ENCODE measurements at places on chromosomes 2 and 18.
A peak's percentile ranks its signal among the peaks of the same experiment; 100 is the strongest.

DNA sequence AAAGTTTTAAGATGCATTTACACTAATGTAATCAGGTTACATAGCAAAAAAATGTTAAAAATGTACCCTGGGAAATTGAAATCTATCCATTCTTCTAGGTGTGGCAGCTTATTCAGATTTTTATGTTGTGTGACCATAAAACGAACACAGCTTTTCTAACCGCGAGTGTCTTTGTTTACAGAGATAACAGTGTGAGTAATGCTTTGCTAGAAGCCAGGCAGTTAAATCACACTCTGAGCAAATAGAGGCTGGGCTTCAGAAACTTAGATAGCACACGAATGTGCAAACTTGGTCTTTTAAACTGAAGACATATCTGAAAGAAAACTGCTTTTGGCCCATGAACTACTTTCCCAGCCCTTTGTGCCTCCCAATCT lies 116.1 kb downstream of the SPTBN1 start:
- DNase-seq: no peak
- peak overlapping the region; percentile 40 for H3K4me3 ChIP-seq
- peak overlapping the region; percentile 74 for H3K27ac ChIP-seq
- no peaks in the 10 kb centered on the region for H3K36me3 ChIP-seq

DNA sequence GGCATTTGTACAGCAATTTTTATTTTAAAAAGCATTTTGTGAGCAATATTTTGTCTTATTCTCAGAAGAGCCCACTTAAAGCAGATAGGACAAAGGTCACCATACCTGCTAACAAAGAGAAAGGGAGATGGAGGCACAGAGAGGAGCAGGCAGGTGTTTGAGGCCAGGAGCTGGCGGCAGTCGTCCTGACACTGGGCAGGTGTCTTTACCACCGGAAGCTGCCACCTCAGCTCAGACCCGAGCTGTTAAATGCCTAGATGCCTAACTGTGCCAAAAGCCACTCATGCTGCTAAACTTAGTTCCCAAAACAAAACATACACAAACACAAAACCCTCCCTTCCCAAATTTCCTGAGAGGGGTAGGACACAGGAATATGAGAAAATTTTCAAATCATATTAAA lies 120.9 kb downstream of the CNTNAP5 start:
- no peak for DNase-seq
- H3K4me3 ChIP-seq: no peak overlapping the region
- H3K4me1 ChIP-seq: no peaks in the 10 kb centered on the region
- H3K27me3 ChIP-seq: no peaks in the 10 kb centered on the region
- H3K27ac ChIP-seq: no peak overlapping the region
- no peaks in the 10 kb centered on the region for H3K36me3 ChIP-seq

- no peak for DNase-seq
- H3K36me3 ChIP-seq: no peaks in the 10 kb centered on the region
- no peaks in the 10 kb centered on the region for H3K27me3 ChIP-seq
- no peaks in the 10 kb centered on the region for H3K4me1 ChIP-seq
These were observed 756.5 kb downstream of the GALR1 start for GRCh38 chr18:78006006-78006773.

DNA sequence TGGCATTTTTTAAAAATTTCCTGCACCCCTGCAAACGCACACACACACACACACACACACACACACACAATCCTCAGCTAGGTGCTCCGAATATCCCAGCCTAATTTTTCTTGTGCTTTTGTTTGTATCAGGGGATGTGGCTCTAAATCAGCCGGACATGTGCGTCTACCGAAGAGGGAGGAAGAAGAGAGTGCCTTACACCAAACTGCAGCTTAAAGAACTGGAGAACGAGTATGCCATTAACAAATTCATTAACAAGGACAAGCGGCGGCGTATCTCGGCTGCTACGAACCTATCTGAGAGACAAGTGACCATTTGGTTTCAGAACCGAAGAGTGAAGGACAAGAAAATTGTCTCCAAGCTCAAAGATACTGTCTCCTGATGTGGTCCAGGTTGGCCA lies 1.8 kb downstream of the HOXD13 start:
- peaks cover 25% of the 10 kb centered on the region for H3K4me1 ChIP-seq
- H3K27me3 ChIP-seq: peaks cover 78% of the 10 kb centered on the region
- no peak for DNase-seq
- no peak overlapping the region for H3K4me3 ChIP-seq
- H3K36me3 ChIP-seq: no peaks in the 10 kb centered on the region

- H3K27ac ChIP-seq: no peak overlapping the region
- H3K4me1 ChIP-seq: no peaks in the 10 kb centered on the region
- H3K27me3 ChIP-seq: no peaks in the 10 kb centered on the region
- DNase-seq: no peak
These were observed 9.9 kb downstream of the CCT7 start for GRCh38 chr2:73243884-73244570.

- peaks cover 38% of the 10 kb centered on the region for H3K4me1 ChIP-seq
- no peaks in the 10 kb centered on the region for H3K36me3 ChIP-seq
- H3K4me3 ChIP-seq: no peak overlapping the region
- no peak for DNase-seq
- no peaks in the 10 kb centered on the region for H3K27me3 ChIP-seq
These were observed 86.7 kb upstream of the ZEB2 start for GRCh38 chr2:144606466-144607095.

DNA sequence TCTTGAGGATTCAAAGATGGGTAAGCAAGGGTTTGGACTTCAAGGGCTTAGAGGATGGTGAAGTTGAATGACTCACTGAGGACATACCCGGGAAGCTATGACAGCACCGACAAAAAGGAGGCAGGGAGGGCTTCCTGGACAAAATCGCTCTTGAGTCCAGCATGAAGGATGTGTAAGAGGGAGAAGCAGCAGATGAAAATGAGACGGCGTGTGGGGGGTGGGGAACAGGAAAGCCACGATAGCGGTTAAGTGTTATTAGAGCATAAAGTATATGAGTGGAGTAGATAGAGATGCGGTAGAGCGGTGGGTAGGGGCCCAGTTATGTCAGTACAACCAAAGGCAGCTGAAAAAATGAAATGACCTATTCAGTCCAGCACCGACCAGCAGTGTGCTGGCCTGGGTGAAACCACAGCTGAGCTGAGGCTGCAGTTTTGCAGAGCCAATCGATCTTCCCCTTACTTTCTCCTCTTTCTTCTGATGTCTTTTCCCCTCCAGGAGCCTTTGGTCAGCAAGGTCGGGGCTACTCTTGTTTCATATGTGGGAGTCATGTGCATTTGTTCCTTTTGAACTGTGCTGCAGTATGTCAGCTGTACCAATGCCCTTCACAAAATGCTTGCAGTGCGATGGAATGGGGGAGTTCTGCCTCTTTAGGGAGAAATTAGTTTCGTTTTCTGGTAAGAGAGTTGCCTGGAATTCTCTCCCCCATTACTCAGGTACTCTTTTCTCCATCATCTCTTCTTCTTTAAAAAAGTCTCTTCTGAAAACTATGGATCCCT lies 2.0 kb upstream of the THUMPD2 start:
- DNase-seq: no peak
- H3K4me1 ChIP-seq: peaks cover 33% of the 10 kb centered on the region
- H3K27ac ChIP-seq: peak overlapping the region; percentile 1
- H3K36me3 ChIP-seq: no peaks in the 10 kb centered on the region
- H3K27me3 ChIP-seq: no peaks in the 10 kb centered on the region

- H3K36me3 ChIP-seq: no peaks in the 10 kb centered on the region
- no peak overlapping the region for H3K4me3 ChIP-seq
- no peaks in the 10 kb centered on the region for H3K27me3 ChIP-seq
- H3K4me1 ChIP-seq: no peaks in the 10 kb centered on the region
These were observed 312.6 kb upstream of the GALNT5 start for GRCh38 chr2:156944871-156945270.

GRCh38 chr2:172965433-172966212 lies 110.0 kb upstream of the MAP3K20 start:
- H3K27ac ChIP-seq: no peak overlapping the region
- DNase-seq: no peak
- peaks cover 6% of the 10 kb centered on the region for H3K4me1 ChIP-seq
- H3K27me3 ChIP-seq: no peaks in the 10 kb centered on the region

- no peak overlapping the region for H3K27ac ChIP-seq
- no peak overlapping the region for H3K4me3 ChIP-seq
- H3K4me1 ChIP-seq: no peaks in the 10 kb centered on the region
- no peak for DNase-seq
- H3K36me3 ChIP-seq: no peaks in the 10 kb centered on the region
These were observed 14.1 kb upstream of the PMAIP1 start for GRCh38 chr18:59885579-59886163.

- H3K27me3 ChIP-seq: no peaks in the 10 kb centered on the region
- H3K4me3 ChIP-seq: no peak overlapping the region
- no peaks in the 10 kb centered on the region for H3K36me3 ChIP-seq
- DNase-seq: no peak
- no peak overlapping the region for H3K27ac ChIP-seq
- no peaks in the 10 kb centered on the region for H3K4me1 ChIP-seq
These were observed 189.2 kb upstream of the DSEL start for GRCh38 chr18:67705748-67706147.

- peak; percentile 44 for DNase-seq
- H3K27ac ChIP-seq: no peak overlapping the region
These were observed 158.4 kb downstream of the SETBP1 start for GRCh38 chr18:44838971-44839666.

GRCh38 chr18:76823587-76824011 lies 1.2 kb downstream of the ZNF236 start:
- H3K4me3 ChIP-seq: peak overlapping the region; percentile 81
- DNase-seq: no peak
- peak overlapping the region; percentile 77 for H3K27ac ChIP-seq
- no peaks in the 10 kb centered on the region for H3K27me3 ChIP-seq

DNA sequence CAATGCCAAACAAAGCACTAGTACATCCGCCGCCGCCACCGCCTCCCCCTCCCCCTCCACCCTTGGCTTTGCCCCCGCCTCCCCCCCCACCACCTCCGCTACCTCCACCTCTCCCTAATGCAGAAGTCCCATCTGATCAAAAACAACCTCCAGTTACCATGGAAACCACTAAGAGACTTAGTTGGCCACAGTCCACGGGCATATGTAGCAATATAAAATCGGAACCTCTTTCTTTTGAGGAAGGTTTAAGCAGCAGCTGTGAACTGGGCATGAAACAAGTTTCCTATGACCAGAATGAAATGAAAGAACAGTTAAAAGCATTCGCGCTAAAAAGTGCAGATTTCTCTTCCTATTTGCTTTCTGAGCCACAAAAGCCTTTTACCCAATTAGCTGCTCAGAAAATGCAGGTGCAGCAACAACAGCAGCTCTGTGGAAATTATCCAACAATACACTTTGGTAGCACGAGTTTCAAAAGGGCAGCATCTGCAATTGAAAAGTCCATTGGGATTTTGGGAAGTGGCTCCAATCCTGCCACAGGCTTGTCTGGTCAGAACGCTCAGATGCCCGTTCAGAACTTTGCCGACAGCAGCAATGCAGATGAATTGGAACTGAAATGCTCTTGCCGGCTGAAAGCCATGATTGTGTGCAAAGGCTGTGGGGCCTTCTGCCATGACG lies 168.0 kb downstream of the ASXL3 start:
- no peak overlapping the region for H3K4me3 ChIP-seq
- DNase-seq: no peak
- H3K27me3 ChIP-seq: no peaks in the 10 kb centered on the region
- H3K36me3 ChIP-seq: peaks cover 9% of the 10 kb centered on the region

DNA sequence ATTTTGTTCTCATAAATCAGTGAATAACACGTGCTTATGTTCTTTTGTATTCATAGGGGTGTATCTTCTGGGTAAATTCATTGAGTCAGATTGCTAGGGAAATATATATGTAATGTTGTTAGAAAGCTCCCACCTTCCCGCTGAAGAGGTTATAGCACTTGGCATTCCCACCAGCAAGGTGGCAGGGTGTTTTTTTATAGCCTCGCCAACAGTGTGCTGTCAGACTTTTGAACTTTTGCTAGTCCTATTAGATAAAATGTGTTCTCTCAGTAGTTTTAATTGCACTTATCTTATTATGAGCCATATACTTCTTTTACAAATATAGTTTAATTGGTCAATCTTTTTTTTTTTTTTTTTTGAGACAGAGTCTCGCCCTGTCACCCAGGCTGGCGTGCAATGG lies 31.0 kb downstream of the MRPS9 start:
- no peaks in the 10 kb centered on the region for H3K27me3 ChIP-seq
- no peaks in the 10 kb centered on the region for H3K4me1 ChIP-seq
- H3K36me3 ChIP-seq: peaks cover 5% of the 10 kb centered on the region
- DNase-seq: no peak
- H3K4me3 ChIP-seq: no peak overlapping the region
- H3K27ac ChIP-seq: no peak overlapping the region

DNA sequence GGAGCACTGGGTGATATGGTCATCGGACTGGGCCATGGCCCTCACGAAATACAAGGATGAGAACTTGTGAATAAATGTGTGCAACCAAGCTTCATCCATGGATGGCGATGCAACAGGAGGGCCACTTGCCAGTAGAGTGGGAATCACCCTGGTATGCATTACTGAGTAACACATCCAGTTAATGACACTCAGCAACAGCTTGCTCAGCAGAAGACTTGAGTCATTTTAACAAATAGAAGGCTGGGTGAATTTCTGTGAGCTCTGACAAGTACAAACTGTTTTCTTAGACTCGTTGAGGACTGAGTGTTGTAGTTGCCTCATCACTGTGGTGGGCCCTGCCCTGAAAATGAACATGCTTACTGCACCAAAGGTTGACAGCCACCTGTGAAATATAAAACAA lies 221.6 kb downstream of the NCKAP5 start:
- H3K27me3 ChIP-seq: no peaks in the 10 kb centered on the region
- no peak overlapping the region for H3K27ac ChIP-seq
- H3K36me3 ChIP-seq: no peaks in the 10 kb centered on the region
- no peaks in the 10 kb centered on the region for H3K4me1 ChIP-seq
- DNase-seq: no peak
- H3K4me3 ChIP-seq: no peak overlapping the region

GRCh38 chr2:73341039-73341438 lies 44.6 kb upstream of the ALMS1 start:
- H3K4me3 ChIP-seq: no peak overlapping the region
- no peak for DNase-seq
- no peaks in the 10 kb centered on the region for H3K36me3 ChIP-seq
- H3K4me1 ChIP-seq: no peaks in the 10 kb centered on the region

DNA sequence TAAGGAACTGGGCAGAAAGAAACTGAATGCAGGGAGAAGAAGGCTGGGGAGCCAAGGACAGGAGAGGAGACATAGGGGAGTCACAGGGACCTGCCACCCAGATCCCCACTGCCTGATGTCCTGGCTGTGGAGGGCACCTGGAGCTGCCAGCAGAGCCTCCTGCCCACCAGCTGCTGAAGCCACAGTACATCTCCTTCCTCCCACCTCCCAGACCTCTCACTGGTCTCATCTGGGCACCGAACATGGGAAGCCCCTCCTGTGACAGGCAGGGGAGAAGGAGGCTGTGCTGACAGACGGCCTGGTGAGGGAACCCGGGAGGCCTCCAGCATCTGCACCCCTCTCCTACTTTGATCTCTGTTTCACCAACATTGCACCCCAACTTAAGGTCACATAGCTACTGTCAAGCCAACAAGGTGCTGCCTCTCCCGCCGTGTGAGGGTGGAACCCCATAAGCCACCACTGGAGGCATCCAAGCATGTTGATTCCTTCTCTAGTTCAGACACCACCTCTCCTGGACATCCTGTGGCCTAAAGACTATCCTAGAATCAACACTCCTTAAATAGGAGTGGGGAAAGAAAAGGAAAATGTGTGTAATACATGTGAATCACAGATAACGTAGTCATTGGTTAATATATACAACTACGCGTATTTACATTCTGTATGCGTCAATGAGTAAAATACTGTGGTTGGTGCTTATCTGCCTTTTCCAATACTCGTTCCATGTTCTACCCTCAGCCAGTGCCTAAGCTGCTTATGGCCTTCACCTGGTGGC lies 3.5 kb upstream of the RNPEPL1 start:
- H3K27me3 ChIP-seq: no peaks in the 10 kb centered on the region
- no peak for DNase-seq
- H3K4me1 ChIP-seq: peaks cover 53% of the 10 kb centered on the region
- no peak overlapping the region for H3K27ac ChIP-seq

All from thoracic aorta (tissue), 2 donors.